ENCODE measurements at places on chromosomes 1 and 21. TPM values are rescaled to one million over a fixed set of nuclear protein-coding genes. Genes with fewer than 3 reads are reported as not detected.
A peak's percentile ranks its signal among the peaks of the same experiment; 100 is the strongest.

Gene SRP9
- total RNA-seq: 219 TPM

DNA sequence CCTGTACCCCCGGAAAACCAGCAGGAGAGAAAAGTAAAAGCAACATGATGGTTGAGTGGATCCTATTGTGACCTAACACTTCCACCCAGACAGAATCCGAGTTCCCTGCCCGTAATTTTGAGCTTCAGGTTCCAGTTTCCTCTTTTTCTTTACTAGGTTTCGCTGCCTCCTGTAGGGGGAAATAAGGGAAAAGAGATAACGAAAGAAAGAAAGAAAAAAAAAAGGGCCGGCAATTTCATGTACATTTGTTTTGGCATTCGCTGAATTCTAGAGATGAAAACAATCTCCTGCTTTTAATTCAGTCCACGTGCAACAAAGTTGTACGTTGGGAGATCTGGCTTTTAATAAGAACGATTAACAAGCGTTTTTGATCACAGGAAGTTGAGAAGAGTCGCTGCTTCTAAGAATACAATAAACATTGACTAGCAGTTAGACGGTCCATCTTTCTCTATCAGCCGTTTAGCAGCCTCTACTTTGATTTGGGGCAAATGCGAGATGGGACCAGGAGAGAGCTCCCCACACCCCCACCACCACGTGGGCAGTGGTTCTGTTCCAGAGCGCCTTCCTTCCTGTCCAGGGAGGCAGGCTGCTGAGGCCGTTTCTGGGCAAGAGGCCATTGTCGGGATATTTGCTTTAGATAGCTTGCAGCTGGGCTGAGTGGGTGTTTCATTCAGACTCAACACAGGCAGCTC is 155.9 kb upstream of the RUNX1 start:
- no peak for DNase-seq
- peak overlapping the region; percentile 52 for H3K4me3 ChIP-seq
- peak overlapping the region; percentile 34 for H3K27ac ChIP-seq
- H3K27me3 ChIP-seq: no peaks in the 10 kb centered on the region

GRCh38 chr1:116765962-116766361 is 11.7 kb downstream of the CD2 start:
- H3K4me1 ChIP-seq: peaks cover 97% of the 10 kb centered on the region
- no peak overlapping the region for H3K4me3 ChIP-seq
- peaks cover 89% of the 10 kb centered on the region for H3K36me3 ChIP-seq
- DNase-seq: no peak

- no peak overlapping the region for H3K4me3 ChIP-seq
- no peak for DNase-seq
- no peak overlapping the region for H3K27ac ChIP-seq
These were observed 526.7 kb upstream of the ADAMTS5 start for GRCh38 chr21:27493542-27493941.

- no peak for DNase-seq
- no peak overlapping the region for H3K4me3 ChIP-seq
- H3K27me3 ChIP-seq: no peaks in the 10 kb centered on the region
- H3K4me1 ChIP-seq: no peaks in the 10 kb centered on the region
These were observed 48.3 kb upstream of the BCAR3 start for GRCh38 chr1:93729906-93730305.

- no peak overlapping the region for H3K4me3 ChIP-seq
- no peaks in the 10 kb centered on the region for H3K4me1 ChIP-seq
- DNase-seq: no peak
- H3K27ac ChIP-seq: no peak overlapping the region
These were observed 261.4 kb upstream of the C1orf174 start for GRCh38 chr1:4161366-4162006.

- no peaks in the 10 kb centered on the region for H3K27me3 ChIP-seq
- DNase-seq: peak; percentile 77
- peaks cover 23% of the 10 kb centered on the region for H3K4me1 ChIP-seq
- H3K36me3 ChIP-seq: peaks cover 15% of the 10 kb centered on the region
- H3K27ac ChIP-seq: peak overlapping the region; percentile 90
- no peak overlapping the region for H3K4me3 ChIP-seq
These were observed 298.6 kb downstream of the PTPRC start for GRCh38 chr1:198937231-198938031.
